ENCODE measurements at places on chromosomes 4 and X. TPM values are rescaled to one million over a fixed set of nuclear protein-coding genes. Genes with fewer than 3 reads are reported as not detected.

The GCNA gene
- 1.1 TPM for total RNA-seq

The MAGEB10 gene
- total RNA-seq: not detected

The TMEM35A gene
- 6.2 TPM for total RNA-seq

The RRH gene
- 0.29 TPM for total RNA-seq

The PABPC1L2B gene
- not detected for total RNA-seq

DNA sequence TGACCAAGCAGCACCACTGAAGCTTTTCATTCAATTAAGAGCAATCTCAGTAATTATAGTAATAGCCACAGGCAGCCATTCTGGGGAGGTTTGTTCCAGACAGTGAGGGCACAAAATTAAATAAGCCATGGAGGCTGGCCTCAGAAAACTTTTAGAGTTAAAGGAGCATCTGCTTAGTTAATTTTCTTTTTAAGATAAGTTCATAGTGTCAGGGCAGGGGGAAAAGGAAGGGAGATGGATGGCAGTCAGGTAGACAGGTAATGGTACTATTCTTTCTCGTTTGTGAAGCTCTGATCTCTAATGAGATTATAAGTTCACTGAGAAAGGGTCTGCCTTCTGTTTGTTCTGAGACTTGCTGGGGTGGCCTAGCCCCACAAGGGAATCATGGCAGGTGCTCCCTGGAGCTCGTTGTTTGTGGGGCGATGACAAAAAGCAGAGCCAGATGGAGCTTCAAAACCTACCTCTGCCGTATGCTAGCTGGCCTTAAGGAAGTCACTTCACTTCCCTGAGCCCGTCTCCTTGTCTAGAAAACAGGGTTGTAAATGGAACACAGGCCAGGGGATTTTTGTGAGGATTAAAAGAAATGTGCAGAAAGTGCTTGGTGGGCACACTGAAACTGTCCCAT lies 44.6 kb upstream of the FGFBP2 start:
- no peaks in the 10 kb centered on the region for H3K27me3 ChIP-seq
- peaks cover 4% of the 10 kb centered on the region for H3K4me1 ChIP-seq
- no peak for DNase-seq
- H3K36me3 ChIP-seq: no peaks in the 10 kb centered on the region
- H3K27ac ChIP-seq: peak overlapping the region; percentile 41

DNA sequence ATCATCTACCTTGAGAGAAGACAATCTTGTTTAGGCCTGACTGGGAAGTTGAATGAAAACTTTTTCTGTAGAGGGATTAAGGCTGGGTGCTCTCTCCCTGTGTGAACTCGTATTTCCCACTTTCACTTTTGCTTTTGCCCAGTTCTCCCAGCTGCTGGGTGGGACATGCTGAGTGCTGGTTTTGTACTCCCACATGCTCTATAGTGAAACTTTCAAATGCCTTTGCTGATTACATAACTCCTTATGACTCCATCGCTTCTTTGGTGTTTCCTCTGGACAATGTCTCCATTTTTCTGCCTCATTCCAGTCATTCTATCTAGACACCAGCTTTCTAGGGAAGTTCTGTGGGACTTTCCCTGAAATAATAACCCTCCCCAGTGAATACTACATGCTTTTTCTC lies 100.5 kb downstream of the CLNK start:
- peaks cover 36% of the 10 kb centered on the region for H3K4me1 ChIP-seq
- no peak for DNase-seq
- peak overlapping the region; percentile 62 for H3K27ac ChIP-seq
- no peaks in the 10 kb centered on the region for H3K36me3 ChIP-seq

DNA sequence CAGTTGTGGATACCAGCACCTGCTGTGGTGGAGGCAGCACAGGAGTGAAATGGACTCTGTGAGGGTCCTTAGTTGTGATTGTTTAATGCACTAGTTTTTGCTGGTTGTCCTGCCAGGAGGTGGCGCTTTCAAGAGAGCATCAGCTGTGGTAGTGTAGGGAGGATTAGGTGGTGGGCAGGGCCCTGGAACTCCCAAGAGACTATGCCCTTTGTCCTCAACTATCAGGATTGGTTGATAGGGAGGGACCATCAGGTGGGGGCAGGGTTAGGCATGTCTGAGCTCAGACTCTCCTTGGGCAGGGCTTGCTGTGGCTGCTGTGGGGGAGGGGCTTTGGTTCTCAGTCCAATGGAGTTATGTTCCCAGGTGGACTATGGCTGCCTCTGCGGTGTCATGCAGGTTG lies 121.9 kb downstream of the RRAGB start:
- no peaks in the 10 kb centered on the region for H3K36me3 ChIP-seq
- H3K27me3 ChIP-seq: no peaks in the 10 kb centered on the region

DNA sequence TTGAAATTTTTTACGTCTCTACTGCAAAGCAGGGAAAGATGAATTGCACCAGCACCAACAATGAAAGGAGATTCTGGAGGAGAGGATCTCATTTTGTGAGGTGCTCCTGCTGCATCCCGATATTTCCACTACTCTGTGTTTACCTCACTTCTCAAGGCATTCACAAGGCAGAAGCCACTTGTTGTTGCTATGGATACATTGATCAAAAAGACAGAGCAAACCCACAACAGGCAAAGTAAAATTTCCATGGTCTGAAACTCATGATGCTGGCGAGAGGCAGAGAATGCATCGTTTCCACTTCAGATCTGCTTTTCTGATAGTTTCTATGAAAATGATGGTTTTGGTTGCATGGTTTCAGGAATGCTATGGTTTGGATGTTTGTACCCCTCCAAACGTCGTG lies 323.3 kb downstream of the ASMT start:
- peaks cover 14% of the 10 kb centered on the region for H3K4me1 ChIP-seq
- no peak overlapping the region for H3K4me3 ChIP-seq
- peaks cover 6% of the 10 kb centered on the region for H3K36me3 ChIP-seq

DNA sequence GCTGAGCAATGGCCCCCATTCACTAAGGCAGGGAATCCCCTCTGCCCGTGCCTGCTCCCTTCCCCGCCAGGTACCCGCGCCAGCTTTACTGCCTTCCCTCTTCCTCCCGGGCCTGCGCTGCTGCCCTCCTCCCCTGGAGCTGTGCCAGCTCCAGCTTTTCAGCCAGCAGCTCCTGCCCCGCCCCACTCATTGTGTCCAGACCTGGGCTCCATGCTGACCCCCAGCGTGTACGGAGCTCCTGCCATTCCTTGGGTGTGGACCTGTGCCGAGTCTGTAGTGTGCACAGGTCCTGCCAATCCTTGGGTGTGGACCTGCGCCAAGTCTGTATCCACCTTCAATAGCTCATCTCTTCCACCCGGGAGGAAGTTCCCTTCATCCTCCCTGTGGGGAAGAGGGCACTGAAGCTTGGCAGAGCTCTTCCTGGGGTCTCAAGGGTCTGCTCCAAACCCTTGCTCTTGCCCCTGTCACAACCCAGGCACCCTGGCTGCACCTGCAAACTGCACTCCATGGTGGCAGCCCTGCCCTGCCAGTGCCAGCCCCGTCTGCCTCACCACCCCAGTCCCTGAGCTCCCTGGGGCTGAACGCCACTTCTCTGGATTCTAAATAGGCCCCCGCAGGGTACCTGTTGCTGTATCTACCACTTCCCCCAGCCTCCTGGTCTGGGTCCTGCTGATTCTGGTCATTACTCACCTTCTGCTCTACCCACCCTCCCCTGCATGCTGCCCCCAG lies 63.9 kb downstream of the TRMT44 start:
- H3K4me1 ChIP-seq: peaks cover 29% of the 10 kb centered on the region
- H3K27me3 ChIP-seq: no peaks in the 10 kb centered on the region
- no peaks in the 10 kb centered on the region for H3K36me3 ChIP-seq
- H3K27ac ChIP-seq: no peak overlapping the region

DNA sequence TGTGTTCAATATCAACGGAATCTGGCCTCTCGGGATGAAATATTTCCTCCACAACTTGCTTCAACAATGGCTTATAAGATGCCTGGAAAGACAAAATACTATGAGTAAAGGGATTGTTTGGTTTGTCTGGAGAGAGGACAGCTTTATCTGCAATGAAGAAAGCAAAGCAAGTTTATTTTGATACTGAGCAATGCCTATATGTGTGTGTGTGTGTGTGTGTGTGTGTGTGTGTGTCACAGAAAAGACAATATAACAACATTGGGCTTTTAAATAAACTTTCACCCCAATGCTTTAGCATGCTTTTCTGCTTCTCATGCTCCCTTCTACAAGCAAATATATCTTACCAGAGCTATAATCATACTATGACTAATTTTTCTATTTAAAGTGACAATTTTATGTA lies 45.4 kb downstream of the RASL11B start:
- H3K27ac ChIP-seq: peak overlapping the region; percentile 35
- peaks cover 44% of the 10 kb centered on the region for H3K4me1 ChIP-seq
- no peak overlapping the region for H3K4me3 ChIP-seq
- H3K36me3 ChIP-seq: no peaks in the 10 kb centered on the region

DNA sequence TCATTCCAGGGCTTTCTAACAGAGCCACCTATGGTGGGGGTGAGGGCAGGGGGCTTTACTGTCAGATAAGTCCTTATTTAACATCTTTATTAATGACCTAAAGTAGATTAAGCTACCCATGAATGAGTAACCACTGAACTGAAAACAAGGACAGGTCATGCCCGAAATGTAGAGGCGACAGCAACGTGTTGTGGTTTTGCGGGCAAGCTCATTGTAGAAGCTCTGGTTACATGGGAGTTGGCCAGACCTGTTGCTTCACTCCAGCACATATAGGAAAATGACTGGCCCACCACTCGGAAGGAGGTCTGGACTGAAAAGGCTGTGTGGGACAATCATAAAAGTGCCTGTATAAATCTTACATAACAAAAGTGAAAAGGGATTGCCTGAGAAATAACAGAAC lies 109.6 kb upstream of the NDP start:
- H3K27me3 ChIP-seq: peaks cover 48% of the 10 kb centered on the region
- no peak overlapping the region for H3K27ac ChIP-seq
- H3K36me3 ChIP-seq: no peaks in the 10 kb centered on the region

DNA sequence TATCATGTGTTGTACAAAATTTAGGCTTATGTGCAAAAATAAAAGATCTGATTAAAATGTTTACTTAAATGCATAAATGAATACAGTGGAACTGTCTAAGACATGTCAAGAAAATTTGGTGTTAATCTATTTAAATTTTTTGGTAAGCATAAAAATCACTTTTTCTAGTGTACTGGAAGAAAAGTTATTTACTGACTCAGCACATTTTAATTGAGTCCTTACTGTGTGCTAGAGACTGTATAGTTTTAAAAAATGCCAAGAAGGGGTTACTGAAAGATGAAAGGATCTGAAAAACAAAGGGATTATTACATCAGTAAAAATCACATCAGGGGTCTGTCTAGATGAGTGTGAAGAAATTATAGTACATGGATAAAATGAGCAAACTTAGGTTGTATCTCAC lies 60.6 kb downstream of the RAPGEF2 start:
- peaks cover 5% of the 10 kb centered on the region for H3K36me3 ChIP-seq
- no peaks in the 10 kb centered on the region for H3K27me3 ChIP-seq
- DNase-seq: no peak
- no peak overlapping the region for H3K4me3 ChIP-seq
